ENCODE measurements at places on chromosomes 16 and 17. TPM values are rescaled to one million over a fixed set of nuclear protein-coding genes. Genes with fewer than 3 reads are reported as not detected.

HOXB7 gene
- 4.1 TPM for total RNA-seq

ZFPM1 gene
- total RNA-seq, result 85.7 TPM

SUPT6H gene
- 135 TPM for total RNA-seq

TNP2 gene
- total RNA-seq, result not detected

KCTD19 gene
- not detected for total RNA-seq

GPRC5B gene
- 24.2 TPM for total RNA-seq

WDR59 gene
- total RNA-seq, result 105 TPM

ATAD5 gene
- 5.9 TPM for total RNA-seq

IST1 gene
- total RNA-seq, result 222 TPM

GAS2L2 gene
- total RNA-seq, result not detected

MT1M gene
- 11.6 TPM for total RNA-seq

TBC1D3 gene
- total RNA-seq, result not detected

AATK gene
- total RNA-seq, result 11.2 TPM

CCL13 gene
- not detected for total RNA-seq

CTF1 gene
- not detected for total RNA-seq

PPM1E gene
- total RNA-seq, result 0.92 TPM

CIITA gene
- 22.3 TPM for total RNA-seq

HNF1B gene
- 19.2 TPM for total RNA-seq

NPIPA3 gene
- total RNA-seq, result not detected

MMP25 gene
- total RNA-seq, result 1.1 TPM

PSME3IP1 gene
- 104 TPM for total RNA-seq

CLEC10A gene
- not detected for total RNA-seq

GNGT2 gene
- total RNA-seq, result 134 TPM

ST6GALNAC2 gene
- total RNA-seq, result 3.6 TPM

KIF2B gene
- total RNA-seq, result not detected

PRAC2 gene
- total RNA-seq, result not detected

CRYM gene
- not detected for total RNA-seq

PRR35 gene
- total RNA-seq, result not detected

KRTAP4-4 gene
- total RNA-seq, result not detected

OR1A1 gene
- not detected for total RNA-seq

PIK3R6 gene
- 0.37 TPM for total RNA-seq

FOXN1 gene
- total RNA-seq, result not detected

ZSWIM7 gene
- total RNA-seq, result not detected

Data from stomach (tissue), 19 donors.